ENCODE measurements at places on chromosomes 1 and 21.

DNA sequence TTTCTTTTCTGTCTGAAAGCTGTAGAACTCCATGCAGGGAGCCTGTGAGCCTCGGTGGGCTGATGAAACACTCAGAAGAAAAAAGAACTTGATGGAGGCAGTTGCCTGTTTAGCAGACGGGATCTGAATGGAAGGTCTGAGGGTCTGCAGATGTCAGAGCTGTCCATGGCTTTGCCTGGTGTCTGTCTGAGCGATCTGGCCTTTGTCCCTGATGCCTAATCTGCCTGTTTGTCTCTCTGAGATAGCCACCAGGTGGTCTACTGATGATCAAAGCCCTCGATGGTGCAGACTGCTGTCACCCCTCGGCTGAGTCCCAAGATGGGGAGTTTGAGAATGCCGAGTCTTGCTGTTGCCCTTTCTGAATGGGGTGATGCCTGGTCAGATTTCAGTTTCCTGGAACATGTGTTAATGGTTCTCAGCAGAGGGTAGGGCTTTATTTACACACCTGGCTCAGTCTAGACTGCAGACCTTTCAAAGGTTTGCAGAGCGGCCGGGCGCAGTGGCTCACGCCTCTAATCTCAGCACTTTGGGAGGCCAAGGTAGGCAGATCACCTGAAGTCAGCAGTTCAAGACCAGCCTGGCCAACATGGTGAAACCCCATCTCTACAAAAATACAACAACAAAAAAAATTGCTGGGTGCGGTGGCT, 90.4 kb downstream of the KIF26B start:
- no peak for DNase-seq

GRCh38 chr1:89660224-89661061, 27.5 kb downstream of the LRRC8C start:
- DNase-seq, result no peak

DNA sequence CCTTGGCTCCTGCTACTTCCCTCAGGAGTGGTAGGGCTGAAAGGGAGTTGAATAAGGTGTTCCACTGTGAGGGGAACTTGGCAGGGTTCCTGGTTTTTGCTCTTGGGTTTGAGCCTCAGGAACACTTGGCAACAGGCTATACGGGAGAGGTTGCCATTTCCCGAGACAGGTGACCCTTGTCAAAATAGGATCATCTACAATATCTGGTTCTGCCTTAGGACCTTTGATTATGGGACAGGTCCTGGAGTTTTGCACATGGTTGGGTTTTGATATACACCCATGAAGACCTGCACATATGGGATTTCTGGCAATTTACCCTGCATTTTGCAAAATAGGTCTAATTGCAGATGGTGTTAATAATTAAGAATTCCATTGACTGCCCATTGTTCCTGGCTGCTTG, 31.1 kb downstream of the YY1AP1 start:
- DNase-seq, result no peak

DNA sequence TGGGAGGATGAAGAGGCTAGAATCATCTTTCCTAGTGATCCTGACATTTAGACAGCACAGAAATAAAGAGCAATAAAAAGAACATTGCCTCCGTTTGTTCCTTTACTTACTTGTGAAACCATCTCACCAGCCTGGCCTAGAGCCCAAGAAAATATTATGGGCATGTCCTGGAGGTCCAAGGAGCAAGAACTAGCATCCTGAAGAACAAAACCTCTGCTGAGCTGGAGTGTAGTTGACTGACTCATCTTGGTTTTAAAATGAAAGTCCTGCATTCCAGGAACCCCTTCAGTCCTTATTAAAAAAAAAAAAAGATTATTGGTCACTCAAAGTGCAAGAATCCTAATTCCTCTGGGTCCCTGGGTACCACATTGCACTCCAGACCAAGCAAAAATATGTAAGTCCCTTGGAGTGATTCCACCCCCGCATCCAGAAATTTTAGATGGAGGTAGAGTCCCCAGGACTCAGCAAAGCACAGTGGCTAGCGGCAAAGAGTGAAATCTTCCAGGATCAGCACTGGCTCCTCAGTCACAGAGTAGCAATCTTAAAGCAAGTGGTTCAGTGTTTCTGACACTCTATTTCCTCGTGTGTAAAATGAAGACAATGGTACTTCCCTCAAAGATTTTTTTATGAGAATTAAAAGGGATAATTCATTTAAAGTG, 7.0 kb downstream of the SMCP start:
- no peak for DNase-seq

GRCh38 chr1:235763962-235764361, 102.7 kb downstream of the LYST start:
- no peak for DNase-seq

DNA sequence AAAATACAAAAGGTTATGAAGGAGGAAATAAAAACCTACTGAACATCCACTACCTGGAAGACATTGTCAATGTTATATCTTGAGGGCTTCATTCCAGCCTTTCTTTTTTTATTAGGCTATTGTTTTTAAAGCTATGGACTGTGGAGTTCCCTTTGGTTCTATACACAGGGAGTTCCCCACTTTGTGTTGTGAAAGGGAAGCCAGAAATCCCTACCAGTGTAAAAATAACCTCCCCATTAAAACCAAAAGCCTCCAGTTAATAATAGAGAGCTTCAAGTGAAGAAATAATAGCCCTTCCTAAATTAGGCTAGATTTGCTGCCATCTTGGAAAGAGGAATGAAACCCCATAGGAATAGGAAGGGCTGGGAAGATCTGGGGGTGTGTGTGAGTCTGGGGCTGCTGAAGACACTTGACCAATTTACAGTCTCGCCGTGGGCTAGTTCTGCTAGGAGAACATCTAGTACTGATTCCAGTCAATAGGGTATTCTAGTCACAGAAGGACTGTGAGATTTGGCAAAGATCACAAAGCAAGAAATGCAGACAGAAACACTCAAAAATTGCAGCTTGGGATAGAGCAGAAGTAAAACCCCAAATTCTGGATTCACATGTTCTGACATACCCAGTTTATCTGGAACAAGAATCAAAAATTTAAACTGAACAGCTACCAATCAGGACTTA, 32.4 kb upstream of the PTGFRN start:
- DNase-seq, result no peak

DNA sequence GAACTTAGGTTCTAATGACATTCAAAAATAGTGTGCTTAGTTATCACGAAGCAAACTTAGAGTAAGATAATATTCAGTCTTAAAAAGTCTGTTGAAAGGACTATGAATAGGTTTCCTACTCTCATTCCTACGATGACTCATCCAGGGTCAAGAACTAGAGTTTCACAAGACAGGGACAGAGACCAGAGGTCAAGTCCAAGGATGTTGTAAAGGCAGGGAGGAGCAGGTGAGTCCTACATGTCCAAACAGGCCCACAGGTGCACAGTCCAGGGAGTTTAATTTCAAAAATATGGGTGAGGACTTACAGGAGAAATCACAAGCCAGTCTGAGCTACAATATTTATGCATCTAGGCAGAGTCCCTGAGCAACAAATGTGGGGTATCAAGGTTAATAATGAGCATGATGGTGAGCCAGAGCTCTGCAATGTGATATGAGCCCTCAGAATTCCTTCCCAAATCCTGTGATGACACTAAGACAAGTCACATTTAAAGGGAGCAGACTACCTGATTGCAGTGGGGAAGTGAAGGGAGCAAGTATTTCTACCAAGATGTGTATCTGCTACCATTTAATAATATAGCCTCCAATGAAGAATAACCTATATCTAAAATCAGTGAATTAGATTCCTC, 100.0 kb upstream of the NRIP1 start:
- no peak for DNase-seq

DNA sequence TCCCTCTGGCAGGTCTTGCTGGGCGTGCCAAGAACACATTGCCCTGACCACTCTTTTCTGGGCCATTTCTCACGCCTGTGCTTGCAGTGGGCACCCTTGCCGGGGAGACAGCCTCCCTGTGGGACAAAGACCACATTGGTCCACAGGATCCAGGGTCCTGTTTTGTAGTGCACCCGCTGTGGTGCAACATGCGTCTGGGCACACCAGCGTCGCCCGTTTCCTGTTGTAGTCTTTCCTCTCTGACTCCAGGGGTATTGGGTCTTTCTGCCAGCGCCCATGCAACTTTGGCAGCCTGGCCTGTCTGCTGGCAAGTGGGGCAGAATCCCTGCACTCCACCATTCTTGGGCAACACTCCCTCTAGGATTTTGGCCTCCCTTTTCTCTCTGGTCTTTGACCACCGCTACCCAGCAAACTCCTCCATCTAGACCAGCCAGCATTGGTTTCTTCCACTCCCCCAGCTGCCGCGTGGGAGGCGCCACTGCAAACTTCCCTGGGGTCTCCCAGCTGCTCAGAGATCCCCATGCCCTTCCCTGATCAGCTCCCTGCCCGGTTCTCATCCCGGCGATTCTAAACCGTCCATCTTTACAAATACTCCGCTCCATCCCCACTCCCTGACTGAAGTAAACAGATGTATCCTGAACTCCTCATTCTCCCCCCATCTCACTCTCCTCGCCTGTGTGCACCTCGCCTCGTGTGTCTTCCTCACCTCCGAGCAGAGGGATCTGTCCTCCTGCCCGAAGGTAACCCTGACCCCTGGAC, 1.2 kb upstream of the TPRG1L start:
- DNase-seq, result no peak

GRCh38 chr1:151175863-151176262, at the start of gene TMOD4:
TMOD4 (minus strand) TSS chr1:151175981; CDS start chr1:151174875, 1,106 bp downstream.
- no peak for DNase-seq

DNA sequence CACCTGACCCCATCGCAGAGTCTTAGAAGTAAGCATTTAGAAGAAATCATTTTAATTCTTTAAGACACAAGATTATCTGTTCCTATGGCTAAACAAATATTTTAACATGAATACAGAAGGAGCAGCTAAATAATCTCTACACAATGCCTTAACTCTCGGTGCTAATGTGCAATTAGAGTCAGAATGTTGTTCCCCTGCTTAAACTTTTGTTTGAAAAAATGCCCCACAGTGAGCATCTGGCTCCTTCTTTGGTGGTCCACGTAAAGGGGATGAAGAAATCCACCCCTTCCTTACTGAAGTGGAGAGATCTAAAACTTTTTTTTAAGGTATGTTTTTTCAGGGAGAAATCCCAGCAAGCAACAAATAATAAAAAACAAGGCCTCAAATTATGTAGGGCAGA, 55.2 kb downstream of the SLC45A1 start:
- no peak for DNase-seq

DNA sequence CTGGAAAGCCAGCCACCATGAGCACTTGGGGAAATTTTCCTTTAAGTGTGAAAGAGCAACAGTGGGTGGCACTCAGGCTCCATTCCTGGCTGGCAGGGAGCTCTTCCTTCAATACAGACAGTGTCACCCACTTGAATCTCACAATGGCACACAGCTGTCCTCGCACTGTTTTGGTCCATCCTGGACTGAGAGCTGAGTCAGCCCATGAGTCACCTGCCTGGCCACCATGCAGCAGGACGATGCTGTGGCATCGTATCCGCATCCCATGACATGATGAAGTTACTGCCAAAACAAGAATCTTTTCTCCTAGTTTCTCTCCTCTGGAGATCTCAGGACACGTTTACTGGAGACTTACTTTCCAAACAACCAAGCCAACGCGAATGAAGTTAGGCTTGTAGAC, 6.0 kb downstream of the TMPRSS2 start:
- DNase-seq, result no peak

- no peak for DNase-seq
Measured at GRCh38 chr1:164622068-164622845, 63.3 kb downstream of the PBX1 start.

DNA sequence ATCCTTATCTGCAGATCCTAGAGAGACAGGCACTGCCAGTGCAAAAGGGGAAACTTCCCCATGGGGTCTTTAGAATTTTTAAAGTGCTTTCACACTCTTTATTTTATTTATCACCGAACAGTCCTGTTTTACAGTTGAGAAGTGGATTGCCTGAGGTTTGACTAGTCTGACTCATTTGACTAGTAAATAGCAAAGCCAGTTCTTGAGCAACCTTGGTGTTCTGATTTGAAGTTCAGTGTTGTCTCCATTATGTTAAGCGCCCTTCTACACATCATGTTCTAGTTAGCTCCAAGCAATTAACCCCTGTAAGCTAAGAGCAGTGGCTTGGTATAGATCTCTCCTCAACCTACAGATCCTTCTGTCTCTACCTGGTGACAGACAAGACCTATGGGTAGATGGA, 262.9 kb downstream of the CACNA1E start:
- no peak for DNase-seq

DNA sequence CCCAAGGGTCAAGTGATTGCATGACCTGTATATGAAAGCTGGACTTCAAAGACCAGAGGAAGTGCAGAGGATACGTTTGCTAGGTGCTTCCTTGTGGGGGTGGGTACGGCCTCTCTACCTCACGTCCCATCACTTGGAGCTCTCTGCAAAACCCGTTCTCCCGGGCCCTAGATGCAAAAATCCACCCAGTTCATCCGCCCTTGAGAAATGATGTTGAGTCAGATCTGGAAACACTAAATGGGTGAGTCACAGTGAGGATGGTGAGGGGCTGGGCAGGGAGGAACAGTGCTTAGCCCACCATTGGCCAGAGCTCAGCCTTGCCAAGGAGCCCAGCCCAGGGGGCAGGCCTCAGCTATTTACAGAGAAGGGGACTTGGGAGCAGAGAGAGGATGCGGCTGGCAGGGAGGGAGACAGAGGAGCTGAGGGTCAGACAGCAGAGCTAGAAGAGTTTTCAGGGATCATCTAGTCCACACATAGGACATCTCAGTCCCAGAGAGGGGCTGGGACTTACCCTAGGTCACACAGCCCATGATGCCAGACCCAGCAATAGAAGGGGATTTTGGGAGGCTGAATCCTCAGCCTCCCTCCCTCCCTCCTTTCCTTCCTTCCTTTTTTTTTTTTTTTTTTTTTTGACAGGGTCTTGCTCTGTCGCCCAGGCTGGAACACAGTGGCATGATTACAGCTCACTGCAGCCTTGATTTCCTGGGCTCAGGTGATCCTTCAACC, 14.6 kb downstream of the ARHGEF10L start:
- DNase-seq, result no peak

DNA sequence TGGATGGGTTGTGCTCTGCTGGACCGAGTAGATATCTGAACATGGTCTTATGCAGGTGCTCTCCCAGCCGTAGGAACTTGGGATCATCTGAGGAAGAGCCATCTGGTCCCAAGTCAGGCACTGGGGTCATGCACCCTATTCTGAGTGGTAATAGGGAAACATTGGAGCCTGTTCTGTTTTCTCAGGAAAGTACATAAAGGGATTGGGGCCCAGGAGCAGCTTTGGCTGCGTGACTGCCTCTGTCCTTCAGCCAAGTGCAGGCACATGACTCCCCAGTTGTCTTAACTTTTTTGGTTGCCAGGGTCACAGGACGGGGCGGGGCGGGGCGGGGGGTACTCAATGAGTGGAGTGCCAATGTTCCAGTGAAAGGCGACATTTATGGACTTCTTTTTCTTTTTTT, 11.5 kb downstream of the PFKFB2 start:
- no peak for DNase-seq

Measured in stimulated activated CD4-positive, alpha-beta T cell treated with anti-CD3 and anti-CD28 coated beads, Interleukin-4, amount 100 ng/mL, for 1 hour (primary cell).